ENCODE measurements at places on chromosomes 11 and 22.

- no peak for DNase-seq
Measured at GRCh38 chr22:45703758-45704157, 32.1 kb downstream of the ATXN10 start.

- DNase-seq, result no peak
Measured at GRCh38 chr11:101478587-101479369, 105.0 kb downstream of the TRPC6 start.

DNA sequence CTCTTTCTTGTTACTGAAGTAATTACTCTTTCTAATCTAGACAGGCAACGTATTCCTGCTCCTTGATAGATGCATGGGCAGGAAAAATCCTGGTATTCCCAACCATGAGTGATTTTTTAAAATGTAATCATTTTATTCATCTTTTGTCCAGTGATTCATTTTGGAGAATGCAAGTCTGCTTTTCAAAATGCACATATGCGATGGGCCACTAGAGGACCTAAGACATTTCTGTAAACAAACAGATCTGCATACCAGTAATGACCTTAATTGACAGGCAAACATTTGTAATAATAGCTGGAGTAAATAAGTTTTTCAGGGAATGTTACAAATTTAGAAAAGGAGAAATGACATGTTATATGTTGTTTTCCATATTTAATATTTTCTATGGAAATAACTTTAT, 1167.6 kb downstream of the JRKL start:
- DNase-seq, result no peak

DNA sequence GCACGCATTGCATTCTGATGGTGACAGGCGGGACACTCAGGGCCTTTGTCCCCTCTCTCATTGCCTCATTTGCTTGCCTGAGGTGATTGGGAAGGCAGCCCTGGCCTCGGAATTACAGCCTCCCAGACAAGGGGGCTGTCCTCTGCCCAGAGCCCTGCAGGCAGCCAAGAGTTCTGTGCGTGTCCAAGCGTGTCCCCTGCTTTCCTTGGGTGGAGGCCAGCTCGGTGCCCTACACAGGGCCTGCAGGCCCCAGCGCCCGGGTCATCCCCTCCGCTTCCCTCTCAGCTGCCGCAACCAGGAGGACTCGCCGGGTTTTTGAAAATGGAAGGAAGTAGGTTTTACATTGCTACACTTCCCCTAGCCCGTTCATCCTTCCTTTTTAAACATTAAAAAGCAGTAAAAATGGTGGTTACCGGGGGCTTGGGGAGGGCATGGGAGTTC, 1.9 kb downstream of the GRAMD4 start:
- DNase-seq, result no peak

DNA sequence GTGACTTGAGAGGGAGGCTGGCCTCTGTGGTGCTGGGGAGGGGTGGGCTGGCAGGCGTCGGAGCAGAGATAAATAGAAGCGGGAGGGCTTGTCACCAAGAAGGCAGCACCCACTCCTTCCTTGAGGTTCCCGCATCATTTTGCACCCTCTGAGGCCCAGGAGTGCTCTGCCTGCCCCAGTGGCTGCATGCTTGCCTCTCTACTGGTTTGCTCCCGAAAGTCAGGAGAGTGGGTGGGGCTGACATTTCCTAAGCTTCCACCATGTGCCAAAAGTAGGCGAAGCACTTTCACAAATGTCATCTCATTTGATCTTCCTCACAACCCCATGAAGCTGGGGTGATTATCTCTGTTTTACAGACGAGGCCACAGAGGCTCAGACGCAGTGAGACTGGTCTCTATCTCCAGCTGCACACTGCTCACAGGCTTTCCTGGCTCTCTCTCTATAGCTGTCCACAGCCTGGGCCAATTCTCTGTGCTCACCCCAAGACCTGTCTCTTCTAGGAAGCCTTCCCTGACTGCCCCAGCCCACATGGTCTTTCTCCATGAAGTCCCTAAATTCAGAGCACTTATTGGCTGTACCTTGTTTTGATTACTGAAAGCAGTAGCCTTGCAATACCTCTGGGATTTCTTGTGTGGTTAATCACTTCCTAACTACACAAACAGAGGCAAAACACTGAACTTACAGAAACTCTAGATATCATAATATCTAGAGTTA, 2.6 kb upstream of the UCP3 start:
- no peak for DNase-seq

DNA sequence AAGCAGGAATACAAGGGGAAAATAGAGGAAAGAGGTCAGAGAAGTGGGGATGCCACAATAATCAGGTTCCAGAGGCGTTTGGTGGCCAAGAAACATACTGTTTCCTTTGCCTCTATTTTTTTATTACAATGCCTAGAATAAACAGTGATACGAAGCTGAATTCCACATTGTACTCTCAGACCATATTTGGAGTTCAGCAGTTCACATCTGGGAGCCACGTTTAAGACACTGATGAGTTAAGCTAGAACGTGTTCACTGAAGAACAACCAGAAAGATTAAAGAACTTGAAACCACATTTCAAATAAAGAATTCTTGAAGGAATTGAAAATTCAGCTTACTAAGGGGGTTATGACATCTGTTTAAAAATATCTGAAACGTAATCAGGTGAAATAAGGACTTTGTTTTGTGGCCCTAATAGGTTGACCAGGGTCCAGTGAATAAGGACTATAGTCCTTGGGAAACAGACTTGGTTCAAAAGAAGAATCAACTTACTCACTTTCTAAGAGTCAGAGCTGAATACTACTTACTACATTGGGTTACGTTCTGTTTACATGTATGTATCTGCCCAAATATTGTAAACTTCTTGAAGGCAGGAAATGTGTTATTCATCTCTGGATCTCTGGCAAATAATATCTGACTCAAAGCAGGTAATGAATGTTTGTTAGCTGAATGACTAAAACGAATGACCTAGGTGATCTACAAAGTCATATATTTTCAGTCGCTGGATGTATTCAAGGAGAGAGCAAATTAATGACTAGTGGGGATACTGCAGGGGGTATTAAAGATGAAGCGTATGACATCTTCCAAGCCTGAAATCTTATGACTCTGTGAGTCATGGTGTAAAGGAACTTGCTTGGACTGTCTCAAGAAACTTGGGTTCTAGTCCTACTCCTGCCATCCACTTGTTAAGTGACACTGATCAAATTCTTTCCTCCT, 247.0 kb upstream of the NARS2 start:
- DNase-seq, result no peak

Measured in nephron progenitor cell (in vitro differentiated cells).